ENCODE measurements at places on chromosomes 12 and 14.
A peak's percentile ranks its signal among the peaks of the same experiment; 100 is the strongest.

GRCh38 chr12:83793616-83794015 is 1106.9 kb downstream of the TMTC2 start:
- no peak for DNase-seq

DNA sequence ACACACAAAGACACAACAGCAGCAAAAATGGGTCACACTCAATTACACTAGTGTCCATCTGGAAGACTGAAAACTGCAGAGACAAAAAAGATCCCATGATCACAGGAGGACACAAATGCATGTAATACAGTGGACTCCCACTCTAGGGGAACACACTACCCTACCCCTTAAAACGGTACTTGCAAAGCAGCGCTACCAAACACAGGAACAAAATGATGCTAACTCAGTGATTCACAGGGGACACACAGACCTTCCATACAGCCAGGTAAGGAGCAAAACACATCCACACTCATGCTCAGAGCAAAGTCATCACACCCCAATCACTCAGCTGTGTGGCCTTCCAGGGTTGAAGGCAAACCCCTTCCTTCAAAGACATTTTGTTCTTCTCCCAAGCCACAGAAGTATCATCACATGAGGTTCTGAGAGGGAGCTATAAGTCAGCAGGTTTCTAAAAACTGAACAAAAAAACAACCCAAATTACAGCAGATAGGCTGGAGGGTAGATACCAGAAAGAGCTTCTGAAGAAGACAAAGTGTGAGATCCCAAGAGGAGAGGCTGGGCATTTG is 14.8 kb downstream of the SMUG1 start:
- no peak for DNase-seq

- no peak for DNase-seq
Measured at GRCh38 chr14:100104006-100104352, 38.8 kb downstream of the EVL start.

DNA sequence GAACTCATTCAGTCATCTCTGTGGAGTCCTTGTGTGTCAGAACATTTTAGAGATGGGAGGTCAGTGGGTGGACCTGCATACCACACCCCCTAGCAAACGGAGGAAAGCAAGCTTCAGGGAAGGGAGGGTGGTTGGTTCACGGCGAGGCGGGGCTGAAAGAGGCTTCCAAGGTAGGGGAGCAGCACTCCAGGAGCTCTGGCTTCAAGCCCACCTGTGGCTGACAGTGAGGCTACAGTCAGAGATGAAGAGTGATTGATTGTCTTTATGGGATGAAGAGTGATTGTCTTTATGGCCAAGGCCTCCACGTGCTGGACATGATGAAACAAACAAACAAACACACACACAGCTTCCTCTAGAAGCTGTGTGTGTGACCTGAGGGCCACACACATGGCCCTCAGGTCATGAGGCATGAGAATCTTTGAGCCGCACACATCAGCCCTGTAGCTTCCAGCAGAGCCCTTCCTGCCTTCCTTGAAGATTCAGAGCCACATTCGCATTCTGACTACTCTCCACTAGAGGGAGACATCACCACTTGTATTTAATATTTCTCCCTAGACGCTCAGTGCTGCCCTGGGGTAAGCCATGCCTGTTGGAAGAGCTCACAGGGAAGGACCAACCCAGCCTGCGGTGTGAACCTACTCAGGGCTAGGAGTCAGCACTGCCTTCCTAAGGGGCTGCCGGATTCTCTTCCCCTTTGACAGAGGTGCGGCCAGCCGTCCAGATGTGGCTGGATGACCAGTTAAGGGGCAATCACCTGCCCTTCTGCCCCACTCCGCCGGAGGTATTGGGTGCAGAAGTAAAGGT is 54.4 kb upstream of the KCNA1 start:
- peak; percentile 94 for DNase-seq

- no peak for DNase-seq
Measured at GRCh38 chr12:67386869-67387565, 117.9 kb downstream of the CAND1 start.

DNA sequence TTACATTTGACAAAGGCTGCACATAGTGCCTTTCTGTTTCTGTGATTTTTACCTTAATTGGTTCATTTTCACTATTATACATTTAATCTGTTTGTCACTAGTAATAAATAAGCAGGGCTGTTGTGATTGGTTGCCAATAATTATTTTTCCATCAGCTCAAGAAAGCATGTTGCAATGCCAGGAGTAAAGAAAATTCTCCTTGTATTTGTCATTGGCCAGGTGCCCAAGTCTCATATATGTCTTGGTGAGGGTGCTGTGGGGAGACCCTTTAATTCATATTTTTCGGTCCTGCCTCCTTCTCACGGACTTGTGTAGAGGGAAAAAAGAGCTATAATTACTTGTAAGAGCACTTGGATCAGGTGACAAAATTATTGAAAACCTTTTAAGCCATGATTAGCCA is 108.0 kb downstream of the KITLG start:
- no peak for DNase-seq

- DNase-seq, result no peak
Measured at GRCh38 chr14:87397499-87397898, 595.5 kb downstream of the GALC start.

GRCh38 chr12:47190271-47190750 is 110.6 kb upstream of the AMIGO2 start:
- DNase-seq, result no peak

- no peak for DNase-seq
Measured at GRCh38 chr14:34605461-34605860, 24.5 kb downstream of the SNX6 start.

DNA sequence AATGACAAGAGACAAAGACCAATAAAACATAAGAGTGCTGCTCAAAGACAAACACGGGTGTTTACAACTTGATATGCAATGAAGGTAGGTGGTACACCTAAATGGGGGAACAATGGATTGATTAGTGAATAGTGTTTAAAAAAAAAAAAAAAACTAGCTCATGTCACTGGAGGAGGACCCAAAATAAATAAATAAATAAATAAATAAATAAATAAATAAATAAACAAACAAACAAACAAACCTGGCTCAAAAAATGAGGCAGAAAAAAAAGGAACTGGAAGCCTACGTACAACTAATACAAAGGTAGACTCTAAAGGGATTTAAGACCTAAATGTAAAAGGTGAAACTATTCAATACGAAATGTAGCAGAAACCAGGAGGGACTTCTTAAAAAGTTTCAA is 18.6 kb downstream of the NAP1L1 start:
- no peak for DNase-seq

DNA sequence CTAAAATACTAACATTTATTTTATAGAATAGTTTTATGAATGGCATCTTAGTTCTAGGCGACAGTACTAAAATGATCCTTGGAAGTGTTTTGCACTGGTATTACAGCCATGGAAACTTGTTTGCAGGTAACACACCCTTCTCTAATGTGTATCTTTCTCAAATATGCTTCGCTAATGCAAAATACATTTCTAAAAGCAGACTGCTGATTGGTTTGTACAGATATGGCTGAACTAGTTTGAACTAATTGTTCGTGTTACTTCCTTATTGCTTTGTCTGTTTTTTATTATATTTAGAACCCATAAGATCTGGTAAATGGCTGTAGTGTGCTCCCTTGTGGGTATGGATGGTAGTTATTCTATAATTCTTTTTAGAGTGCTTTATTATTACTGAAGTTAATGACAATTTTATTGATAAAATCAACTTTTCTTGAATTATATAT is 53.0 kb downstream of the ATF7IP start:
- DNase-seq, result peak; percentile 34

DNA sequence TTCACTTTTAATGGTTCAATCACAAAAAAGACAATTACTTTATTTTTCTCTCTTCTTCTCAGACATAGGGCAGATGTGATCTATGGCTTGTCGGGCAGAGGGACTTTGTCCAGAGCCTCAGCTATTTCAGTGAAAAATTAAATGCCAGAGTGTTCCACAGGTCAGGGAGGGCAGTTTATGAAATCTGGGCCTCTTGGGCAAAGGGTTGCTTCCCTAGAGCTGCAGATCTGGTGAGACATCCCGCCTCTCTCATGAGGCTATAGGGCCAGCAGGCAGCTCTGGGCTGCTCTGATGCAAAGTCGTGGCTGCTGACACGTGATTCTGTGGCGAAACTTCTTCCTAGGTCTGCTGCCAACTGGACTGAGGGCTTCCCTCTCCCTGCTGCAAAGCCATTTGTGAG is 6.0 kb downstream of the CLMN start:
- no peak for DNase-seq

DNA sequence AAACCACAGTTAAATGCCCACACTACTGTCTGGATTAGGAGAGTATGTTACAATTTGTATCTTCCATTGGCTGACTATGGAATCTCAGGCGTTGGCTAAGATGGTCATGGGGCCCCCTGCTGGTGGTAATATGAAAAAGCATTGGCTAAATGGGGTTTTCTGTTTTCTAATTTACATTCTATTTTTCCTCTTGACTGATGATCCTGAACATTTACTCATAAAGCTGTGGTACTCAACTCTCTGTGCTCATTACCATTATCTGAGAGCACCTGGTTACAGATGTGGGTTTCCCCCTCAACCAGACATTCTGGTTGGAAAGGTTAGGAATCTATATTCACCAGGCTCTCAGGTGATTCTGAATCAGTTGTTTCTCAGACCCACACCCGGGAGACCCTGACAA is 64.8 kb downstream of the WSCD2 start:
- DNase-seq, result no peak

DNA sequence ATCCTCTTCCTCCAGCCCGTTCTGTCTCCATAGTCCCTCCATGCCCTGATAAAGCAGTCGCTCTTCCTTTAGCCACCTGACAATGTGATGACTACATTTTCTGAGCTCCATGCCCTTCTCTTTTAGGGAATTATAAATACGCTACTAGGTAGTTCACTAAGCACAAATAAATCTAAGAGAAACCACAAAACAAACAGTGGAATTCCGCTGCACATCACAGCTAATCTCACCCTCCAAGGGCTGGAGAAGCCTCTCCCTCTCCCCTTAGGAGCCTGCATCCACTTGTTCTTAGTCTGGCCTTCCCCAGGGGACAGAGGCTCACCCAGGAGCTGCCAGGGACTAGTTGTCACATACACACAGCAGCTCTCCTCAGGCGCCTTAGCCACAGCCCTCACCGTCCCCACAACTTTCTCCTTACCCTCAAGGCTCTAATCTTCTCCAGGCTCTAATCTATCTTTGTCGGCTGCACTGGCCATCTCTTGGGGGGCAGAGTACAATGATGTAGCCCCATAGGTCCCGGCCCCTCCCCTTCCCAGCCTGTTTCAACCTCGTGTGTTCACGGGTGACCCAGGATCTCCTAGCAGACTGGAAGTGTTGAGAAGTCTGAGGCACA is 55.9 kb upstream of the GPR68 start:
- no peak for DNase-seq

- DNase-seq, result no peak
Measured at GRCh38 chr12:49672301-49673217, 34.6 kb downstream of the FMNL3 start.

DNA sequence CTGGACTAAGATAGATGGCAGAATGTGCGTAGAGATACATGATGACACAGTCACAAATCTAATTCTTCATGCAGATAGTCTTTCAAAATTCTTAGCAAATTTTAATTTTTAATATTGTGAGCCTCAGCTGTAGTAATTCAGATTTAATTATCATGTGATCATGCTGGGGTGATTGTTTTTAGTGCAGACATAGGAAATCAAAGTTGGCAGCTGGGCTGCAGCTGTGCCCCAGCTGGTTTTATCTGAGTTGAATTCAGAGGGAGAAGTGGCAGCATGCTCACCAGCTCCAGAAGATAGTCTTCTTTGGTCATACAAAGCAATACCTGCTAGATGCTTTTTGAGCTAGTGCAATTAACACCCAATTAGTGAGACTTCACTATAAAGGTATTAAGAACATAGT is 292.9 kb downstream of the RAD51B start:
- DNase-seq, result no peak

- no peak for DNase-seq
Measured at GRCh38 chr12:63841011-63841410, 3.5 kb upstream of the SRGAP1 start.

DNA sequence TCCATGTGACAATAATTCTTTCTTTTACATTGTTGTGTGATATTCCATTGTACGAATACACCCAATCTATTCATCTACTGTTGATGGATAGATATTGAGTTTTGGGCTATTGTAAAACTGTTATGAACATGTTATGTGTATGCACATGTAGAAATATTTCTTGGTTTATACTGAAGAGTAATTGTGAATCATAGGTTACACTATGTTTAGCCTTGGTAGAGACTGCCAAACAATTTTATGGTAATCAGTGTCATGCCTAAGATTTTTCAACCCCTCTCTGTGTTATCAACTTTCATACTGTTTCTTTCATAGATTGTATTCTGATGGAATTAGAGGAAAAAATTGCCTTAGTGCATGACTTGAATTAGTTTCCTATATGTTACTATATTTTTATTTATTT is 39.5 kb downstream of the FRMD6 start:
- DNase-seq, result no peak

DNA sequence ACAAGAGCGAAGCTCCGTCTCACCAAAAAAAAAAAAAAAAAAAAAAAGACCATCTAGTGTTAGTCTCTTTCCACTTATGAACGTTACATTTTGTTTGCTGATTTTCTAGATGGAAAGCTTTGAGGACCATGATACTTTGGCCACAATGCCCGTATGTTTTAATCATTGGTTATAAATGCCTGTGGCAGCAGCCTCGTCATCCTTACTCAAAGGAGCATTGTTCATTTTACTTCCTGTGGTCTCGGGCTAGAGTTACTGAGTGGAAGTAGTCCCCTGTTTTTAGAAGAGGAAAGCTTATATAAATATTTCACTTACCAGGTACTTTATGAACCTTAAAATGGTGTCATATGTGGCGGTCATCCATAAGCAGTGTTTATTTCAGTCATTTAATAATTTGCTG is 359.9 kb downstream of the AEBP2 start:
- DNase-seq, result no peak

GRCh38 chr12:104569346-104570173 is 112.8 kb downstream of the CHST11 start:
- DNase-seq, result no peak

DNA sequence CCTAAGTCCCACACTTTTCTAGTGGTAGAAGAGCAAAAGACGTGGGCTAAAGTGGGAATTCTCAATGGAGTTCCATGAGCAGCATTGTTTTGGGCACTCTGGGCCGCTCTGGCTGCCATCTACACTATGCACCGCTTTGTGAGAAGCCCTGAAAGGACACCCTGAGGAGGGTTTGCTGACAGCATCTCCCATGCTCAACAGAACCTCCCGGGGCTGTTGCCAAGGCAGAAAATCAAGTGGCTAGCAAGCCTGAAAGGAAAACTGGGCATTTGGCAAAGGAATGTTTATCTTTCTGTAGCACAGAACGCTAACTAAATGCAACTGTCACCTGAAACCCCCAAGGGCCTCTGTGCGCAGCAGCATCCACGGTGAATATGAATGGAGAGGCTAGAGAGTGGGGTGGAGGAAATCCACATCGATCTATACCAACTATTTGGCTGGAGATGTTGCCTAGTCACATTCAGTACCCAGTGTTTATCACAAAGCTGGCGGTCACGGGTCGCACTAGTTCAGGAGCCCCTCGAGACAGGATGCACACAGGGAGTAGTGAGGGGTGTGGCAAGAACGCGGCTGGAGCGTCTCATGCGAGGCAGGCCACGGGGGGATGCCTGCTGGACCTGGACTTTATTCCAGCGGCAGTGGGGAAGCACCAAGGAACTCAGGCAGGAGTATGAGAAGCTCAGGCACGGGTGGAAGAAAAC is 14.2 kb downstream of the APPL2 start:
- peak; percentile 78 for DNase-seq
